ENCODE measurements at places on chromosomes 11 and 22.

GRCh38 chr11:102926961-102927623 is 28.4 kb downstream of the MMP13 start:
- DNase-seq, result no peak

DNA sequence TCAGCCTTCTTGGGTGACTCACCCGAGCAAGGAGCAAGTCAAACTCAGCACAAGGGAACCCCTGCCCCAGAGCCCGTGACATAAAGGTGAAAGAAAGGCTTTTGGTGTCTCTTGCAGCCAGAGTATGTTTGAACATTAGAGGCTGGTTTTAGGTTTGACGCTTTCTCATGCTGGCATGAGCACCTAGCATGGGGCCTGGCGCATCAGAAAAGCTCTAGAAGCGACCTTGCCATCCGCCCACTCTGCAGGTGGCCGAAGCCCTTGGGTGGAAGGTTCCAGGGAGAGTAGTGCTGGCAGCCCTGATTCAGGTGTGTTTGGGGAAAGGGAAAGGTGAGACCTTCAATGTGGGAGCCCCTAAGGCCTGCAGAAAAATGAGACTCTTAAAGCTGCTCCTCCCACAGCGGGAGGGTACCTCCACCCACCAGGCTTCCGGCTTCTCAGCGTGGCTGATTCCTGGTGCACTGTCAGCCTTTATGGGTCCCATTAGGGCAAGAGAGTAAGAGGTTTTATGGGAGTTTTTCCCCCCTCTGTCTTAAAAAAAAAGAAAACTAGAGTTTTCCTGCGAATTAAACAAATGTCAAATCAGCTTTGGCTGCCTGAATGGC is 88.4 kb downstream of the GRIK4 start:
- no peak for DNase-seq

- DNase-seq, result no peak
These were observed 969 bp downstream of the CCDC117 start for GRCh38 chr22:28773461-28773867.

DNA sequence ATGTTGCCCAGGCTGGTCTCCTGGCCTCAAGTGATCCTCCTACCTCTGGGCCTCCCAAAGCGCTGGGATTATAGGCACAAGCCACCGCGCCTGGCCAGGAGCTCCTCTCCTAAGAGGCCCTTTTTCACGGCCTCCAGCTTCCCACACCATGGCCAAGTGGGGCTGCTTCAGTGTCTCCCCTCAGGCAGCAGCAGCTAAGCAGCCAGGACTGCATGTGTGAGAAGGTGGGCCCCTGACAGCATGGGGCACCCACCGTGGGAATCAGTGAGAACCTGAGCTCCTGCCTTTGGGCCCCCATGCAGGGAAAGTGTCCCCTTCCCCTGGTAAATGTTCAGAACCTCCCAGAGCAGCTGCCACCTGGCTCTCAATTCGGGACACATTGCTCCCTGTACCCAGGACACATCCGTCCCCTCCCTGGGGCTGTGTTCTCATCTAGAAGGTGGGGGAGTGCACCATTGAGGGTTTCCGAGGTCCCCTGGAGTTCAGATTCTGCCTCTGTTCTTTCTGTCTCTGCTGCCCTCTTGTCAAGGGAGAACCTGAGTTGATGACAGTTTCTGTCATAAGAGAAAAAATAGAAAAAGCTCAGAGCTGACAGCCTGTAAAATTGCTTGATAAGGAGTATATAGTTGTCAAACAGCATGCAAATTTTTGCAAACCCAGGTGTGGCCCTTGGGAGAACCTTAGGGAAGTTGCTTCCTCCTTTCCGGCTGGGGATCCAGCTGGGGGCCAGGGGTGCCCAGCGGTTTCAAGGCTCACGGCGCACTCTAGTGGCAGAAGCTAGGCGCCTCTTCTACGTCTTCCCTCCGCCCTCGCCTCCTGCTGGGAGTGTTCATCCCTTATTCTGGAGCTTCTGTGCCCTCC is 29.7 kb downstream of the FAM83F start:
- peak; percentile 45 for DNase-seq

DNA sequence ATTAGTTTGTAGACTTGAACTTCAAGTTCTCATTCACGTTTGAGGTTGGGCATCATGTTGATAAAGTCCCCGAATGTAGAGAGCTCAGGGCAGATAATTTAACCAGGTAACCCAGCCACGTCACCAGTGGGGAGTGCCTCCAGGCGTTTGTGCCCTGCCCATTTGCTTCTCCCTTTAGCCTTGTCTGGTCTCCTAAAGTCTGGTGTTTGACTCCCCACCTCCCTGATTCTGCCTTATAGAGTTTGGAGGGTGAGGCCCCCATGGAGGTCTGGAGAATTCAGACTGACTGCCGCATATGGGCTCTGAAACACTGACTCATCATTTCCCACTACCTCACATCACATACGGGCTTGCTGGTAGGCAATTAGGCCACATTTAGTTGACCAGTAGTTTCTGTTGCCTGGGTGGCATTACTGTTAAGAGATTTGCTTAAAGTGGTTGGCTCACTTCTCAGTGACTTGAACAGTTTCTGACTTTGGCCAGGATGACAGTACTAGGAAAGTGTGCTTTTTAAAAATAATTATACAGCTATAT is 99.3 kb upstream of the GAL start:
- DNase-seq, result no peak

DNA sequence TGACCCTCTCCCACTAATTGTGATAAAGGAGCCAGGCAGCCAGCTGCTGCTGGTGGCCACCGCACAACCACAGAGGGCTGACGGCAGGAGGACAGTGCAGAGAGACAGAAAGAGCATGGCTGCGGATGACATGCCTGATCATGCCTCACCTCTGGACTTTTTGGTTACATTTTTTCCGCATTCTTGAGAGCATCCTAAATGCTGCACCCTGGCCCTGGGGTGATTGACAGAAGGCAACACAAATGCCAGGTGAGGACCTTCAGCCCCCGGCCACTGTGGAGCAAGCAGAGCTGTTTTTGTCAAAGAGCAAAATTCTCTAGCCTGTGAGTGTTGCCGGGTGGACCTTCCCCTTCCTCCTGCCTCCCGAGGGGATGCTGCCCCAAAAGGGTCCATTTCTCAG is 78.5 kb downstream of the RPS6KA4 start:
- no peak for DNase-seq

DNA sequence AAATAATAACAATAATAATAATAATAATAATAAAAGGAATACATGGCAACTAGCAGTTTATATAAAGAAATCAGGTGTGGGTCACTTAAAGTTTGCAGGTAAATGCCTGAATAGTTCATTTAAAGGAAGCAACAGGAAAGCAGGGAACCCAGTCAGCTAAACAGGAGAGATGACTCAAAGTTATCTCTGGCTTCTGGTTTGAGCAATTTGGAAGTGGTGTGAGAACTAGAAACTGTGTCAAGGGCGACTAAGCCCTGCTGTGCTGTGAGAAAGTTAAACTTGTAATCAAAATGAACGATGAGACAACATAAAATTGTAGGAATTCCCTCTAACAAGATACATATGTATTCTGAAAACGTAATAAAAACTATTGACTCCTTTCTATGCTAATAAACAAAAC is 35.5 kb downstream of the SLC22A9 start:
- DNase-seq, result no peak

GRCh38 chr11:132674151-132674550 is 858.1 kb downstream of the OPCML start:
- no peak for DNase-seq

DNA sequence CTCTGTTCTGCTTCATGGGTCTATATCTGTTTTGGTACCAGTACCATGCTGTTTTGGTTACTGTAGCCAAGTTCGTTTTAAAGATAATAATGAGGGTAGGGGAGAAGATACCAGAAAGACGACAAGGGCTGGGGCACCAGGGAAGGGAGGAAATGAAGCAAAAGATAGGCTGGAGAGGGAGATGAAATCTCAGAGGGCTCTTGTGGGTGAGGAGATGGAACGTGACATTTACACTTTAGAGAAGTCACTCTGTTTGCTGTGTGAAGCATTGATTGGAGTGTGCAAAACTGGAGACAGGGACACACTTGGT is 33.5 kb downstream of the OR4D9 start:
- no peak for DNase-seq

DNA sequence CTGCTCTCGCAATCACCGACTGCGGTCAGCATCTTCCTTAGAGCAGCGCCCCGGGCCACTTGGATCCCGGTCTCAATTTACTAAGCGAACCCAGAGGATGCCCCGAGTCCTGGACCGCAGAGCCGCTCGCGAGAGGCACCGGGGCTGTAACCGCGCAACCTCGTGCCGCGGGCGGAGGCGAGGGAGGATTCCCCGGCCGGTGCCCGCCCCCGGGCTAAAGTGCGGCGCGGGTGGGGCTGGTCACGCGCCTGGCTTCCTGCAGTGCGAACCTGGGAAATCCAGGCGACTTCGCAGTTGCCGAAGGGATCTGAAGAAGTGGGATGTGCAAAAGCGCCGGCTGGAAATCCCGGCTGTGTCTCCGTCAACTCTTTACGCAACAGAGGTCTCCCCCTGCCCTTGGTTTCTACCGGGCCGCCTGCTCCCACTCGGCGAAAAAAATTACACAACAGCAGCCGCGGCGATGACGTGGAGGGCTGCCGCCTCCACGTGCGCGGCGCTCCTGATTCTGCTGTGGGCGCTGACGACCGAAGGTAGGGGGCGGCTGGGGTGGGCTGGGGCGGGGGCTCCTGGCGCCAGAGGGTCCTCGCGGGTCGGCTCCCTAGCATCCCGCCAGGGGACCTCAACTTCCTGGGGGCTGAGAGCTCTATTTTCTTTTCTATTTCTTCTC is at the start of gene NCR3LG1:
NCR3LG1 (plus strand) TSS at position 291 of the 667 bp plus-strand sequence; CDS start at position 461, 170 bp downstream.
- peak; percentile 63 for DNase-seq

- DNase-seq, result no peak
These were observed 68.3 kb downstream of the BCR start for GRCh38 chr22:23248583-23248982.

DNA sequence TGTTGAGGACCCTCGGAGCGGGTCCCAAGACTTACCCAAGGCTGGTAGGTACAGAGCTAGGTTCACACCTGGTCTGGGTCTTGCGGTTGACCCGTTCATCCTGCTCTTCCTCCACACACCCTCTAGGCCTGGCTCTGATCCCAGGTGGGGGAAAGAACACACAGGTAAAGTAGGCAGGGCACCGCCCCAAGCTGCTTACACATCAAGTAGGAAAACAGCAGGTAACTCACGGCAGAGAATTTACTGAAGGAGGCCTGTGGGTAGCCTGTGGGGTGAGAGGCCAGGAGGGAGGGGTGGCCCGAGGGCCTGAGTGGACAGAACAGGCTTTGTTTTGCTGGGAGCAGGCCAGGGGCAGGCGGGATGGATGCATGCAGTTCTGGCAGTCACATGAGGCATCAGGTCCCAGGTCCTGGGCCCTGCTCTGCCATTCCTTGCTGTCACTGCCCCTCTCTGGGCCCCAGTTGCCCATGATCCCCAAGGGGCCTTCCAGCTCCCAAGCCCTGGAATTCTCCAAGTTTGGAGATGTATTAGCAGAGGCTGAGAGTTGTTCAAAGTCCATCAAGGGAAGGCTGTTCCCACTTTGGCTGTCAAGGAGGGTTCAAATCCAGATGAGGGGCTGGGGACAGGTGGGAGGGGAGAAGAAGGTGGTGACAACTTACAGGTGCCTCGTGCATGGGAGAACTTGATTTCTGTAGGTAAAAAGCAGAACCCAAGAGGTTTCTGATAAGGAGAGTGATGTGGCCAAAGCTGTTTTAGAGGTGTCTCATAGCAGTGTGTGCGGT is 5.7 kb downstream of the TSKU start:
- DNase-seq, result no peak

- DNase-seq, result no peak
These were observed 2084.3 kb downstream of the LRRC4C start for GRCh38 chr11:39374963-39375698.

- DNase-seq, result no peak
These were observed 44.1 kb downstream of the PAX6 start for GRCh38 chr11:31767066-31767465.

DNA sequence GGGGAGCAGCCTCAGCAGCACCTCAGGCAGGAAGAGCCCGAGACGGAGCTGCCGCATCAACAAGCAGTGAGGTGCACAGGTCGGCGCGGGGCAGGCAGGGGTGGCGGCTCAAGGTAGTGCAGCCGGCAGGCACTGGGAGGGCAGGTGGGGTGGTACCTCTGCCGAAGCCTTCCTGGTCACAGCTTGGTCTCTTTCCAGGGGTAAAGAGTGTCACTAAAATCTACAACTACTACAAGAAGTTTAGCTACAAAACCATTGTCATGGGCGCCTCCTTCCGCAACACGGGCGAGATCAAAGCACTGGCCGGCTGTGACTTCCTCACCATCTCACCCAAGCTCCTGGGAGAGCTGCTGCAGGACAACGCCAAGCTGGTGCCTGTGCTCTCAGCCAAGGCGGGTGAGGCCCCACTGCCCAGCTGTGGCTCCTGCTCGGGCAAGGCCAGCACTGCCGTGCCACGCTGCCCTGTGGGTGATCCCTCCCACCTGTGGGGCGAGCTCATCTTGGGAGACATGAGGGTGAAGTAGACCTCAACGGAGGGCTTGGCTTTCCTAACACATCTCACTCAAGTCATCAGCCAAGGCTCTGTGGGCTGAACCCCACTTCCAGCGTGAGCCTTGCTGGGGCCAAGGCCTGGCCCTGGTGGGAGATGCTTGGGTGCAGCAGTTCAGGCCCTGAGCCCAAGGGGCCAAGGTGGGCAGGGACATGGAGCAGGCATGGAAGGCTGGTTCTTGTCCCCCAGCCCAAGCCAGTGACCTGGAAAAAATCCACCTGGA is 13.6 kb downstream of the GATD1 start:
- DNase-seq, result no peak

DNA sequence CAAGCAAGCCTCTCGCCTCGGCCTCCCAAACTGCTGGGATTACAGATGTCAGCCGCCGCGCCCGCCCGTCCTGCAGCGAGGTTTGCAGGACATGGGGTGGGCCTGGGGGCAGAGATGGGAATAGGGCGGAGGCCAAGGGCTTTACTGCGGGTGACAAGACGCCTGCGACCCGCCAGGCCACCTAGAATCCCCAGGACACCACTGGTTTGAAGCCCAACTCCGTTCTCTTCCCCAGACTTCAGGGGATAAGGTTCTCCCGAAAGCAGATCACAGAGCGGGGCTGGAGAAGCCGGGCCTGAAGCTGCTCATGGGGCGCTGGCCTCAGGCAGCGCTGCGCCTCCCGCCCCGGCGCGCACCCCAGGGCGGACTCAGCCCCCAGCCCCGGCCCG is 354 bp downstream of the POLR2L start:
- DNase-seq, result no peak

- no peak for DNase-seq
These were observed 1.5 kb downstream of the ADAMTS8 start for GRCh38 chr11:130426837-130427341.

- no peak for DNase-seq
These were observed 22.4 kb downstream of the ADM start for GRCh38 chr11:10327254-10327653.

GRCh38 chr11:126989942-126990715 is 10.4 kb downstream of the KIRREL3 start:
- DNase-seq, result peak; percentile 21

DNA sequence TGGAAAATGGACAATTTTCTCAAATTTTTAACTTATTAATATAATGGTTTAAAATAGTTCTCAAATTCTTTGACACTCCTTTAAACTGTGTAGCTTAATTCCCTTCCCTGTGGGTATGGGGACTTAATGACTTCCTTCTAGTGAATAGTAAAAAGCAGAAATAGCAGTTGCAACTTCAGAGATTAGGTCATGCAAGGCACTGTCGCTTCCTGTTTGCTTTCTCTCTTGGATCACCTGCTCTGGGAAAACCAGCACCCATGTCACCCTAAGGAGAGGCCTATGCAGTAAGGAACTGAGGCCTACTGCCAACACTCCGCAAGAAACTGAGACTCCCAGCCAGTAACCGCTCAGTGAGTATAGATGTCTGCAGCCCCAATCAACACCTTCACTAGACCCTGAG is 5.5 kb upstream of the PANX3 start:
- DNase-seq, result no peak

Measured in effector CD4-positive, alpha-beta T cell (primary cell).